ENCODE measurements at places on chromosomes 5 and 9. TPM values are rescaled to one million over a fixed set of nuclear protein-coding genes. Genes with fewer than 3 reads are reported as not detected.

FREM1 gene
- not detected for polyA plus RNA-seq

MARCOL gene
- not detected for polyA plus RNA-seq

DDX4 gene
- not detected for polyA plus RNA-seq

DMRT3 gene
- not detected for polyA plus RNA-seq

HACD4 gene
- 4.4 TPM for polyA plus RNA-seq

ARSB gene
- 4.5 TPM for polyA plus RNA-seq

CTXN3 gene
- polyA plus RNA-seq: not detected

PKD2L2 gene
- polyA plus RNA-seq: 0.46 TPM

ACOT12 gene
- polyA plus RNA-seq: not detected

TMC1 gene
- not detected for polyA plus RNA-seq

GPR150 gene
- polyA plus RNA-seq: 0.66 TPM

ZNF483 gene
- polyA plus RNA-seq: 1.5 TPM

PSAT1 gene
- polyA plus RNA-seq: 5.2 TPM

DAB2IP gene
- polyA plus RNA-seq: not detected

AQP3 gene
- polyA plus RNA-seq: 18.7 TPM

NEUROG1 gene
- polyA plus RNA-seq: not detected

GRXCR2 gene
- polyA plus RNA-seq: not detected

BTNL8 gene
- polyA plus RNA-seq: not detected

PCDHGA9 gene
- polyA plus RNA-seq: 0.29 TPM

PCDHGA10 gene
- polyA plus RNA-seq: 0.15 TPM

CDC25C gene
- not detected for polyA plus RNA-seq

AJM1 gene
- 0.10 TPM for polyA plus RNA-seq

RECK gene
- polyA plus RNA-seq: 5.3 TPM

LHX3 gene
- not detected for polyA plus RNA-seq

RPS14 gene
- 7,694 TPM for polyA plus RNA-seq

KIAA1958 gene
- 0.98 TPM for polyA plus RNA-seq

C5orf63 gene
- 11.1 TPM for polyA plus RNA-seq

KIF4B gene
- polyA plus RNA-seq: not detected

C5orf58 gene
- not detected for polyA plus RNA-seq

FCN1 gene
- 9.5 TPM for polyA plus RNA-seq

GAPT gene
- 237 TPM for polyA plus RNA-seq

CCDC69 gene
- polyA plus RNA-seq: 75.5 TPM

LCN9 gene
- not detected for polyA plus RNA-seq

HSD17B3 gene
- polyA plus RNA-seq: not detected

SPAG8 gene
- 1.1 TPM for polyA plus RNA-seq

AQP7 gene
- not detected for polyA plus RNA-seq

LRRC70 gene
- not detected for polyA plus RNA-seq
